ENCODE measurements at places on chromosomes 3 and 15.

GRCh38 chr15:95940431-95940985 lies 390.0 kb upstream of the NR2F2 start:
- DNase-seq: no peak

DNA sequence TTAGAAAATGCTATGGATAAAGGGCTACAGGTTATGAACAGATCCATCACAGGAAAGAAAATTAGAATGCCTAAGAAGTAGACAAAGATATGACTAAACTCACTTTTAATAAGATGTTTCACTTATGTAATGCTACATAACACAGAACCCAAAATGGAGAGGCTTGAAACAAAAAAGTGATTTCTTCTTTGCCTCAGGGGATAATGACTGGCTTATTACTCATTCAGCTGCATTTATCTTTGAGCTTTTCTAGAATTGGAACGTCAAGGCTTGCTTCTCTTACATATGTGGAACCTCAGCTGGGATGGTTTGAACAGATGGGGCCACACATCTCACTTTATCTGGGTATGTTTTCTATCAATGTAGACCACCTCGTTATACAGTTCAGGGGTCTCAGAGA lies 120.6 kb upstream of the EPHA3 start:
- no peak for DNase-seq

DNA sequence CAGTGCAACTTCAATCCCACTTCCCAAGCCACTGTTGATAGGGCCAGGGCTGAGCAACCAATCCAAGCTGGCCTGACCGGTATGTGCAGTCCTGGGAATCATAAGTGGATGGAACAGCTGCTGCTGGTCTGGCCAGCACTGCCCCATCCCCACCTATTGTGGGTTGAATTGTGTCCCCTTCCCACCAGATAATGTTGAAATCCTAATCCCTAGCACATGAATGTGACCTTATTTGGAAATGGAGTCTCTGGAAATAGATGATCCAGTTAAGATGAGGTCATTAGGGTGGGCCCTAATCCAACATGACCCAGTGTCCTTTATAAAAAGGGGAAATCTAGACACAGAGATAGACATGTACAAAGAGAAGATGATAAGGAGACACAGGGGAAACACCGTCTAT lies 13.7 kb upstream of the PDIA5 start:
- no peak for DNase-seq

DNA sequence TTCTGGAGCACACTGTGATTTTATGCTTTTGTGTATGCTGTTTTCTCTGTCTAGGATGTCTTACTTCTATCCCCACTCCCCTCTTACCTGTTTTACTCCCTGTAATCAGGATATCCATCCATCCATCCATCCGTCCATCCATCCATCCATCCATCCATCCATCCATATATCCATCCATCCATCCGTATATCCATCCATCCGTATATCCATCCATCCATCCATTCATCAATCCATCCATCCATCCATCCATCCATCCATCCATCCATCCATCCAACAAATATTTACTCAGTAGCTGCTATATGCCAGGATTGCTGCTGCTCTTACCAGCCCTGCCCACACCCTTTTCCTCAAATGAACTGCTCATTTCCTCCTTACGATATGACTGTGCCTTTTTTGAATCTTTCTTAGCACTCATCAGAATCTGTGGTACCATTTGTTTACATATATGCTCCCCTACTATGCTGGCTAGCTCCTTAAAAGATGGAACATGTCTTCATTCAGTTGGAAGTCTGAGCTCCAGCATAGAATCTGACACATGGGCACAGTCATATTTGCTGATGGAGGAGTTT lies 35.2 kb downstream of the USP13 start:
- no peak for DNase-seq

- no peak for DNase-seq
Measured at GRCh38 chr3:119745942-119746341, 36.0 kb upstream of the NR1I2 start.

- DNase-seq: no peak
Measured at GRCh38 chr3:177547711-177548350, 350.5 kb upstream of the TBL1XR1 start.

All from H4 (cell line).